Neural progenitor cell (in vitro differentiated cells): ENCODE measurements at places on chromosomes 7 and 10. TPM values are rescaled to one million over a fixed set of nuclear protein-coding genes. Genes with fewer than 3 reads are reported as not detected.

Gene CUBN
- total RNA-seq, result 1.5 and 2.2 TPM in 2 replicates

Gene CALHM2
- 2.1 TPM in 1 of 2 replicates, not detected in the other for total RNA-seq

Gene VPS50
- total RNA-seq, result 17.1 and 26.5 TPM in 2 replicates

Gene CDK14
- 41.9 and 52.3 TPM in 2 replicates for total RNA-seq

Gene LHFPL3
- 0.12 and 0.30 TPM in 2 replicates for total RNA-seq

Gene POLD2
- 126 and 232 TPM in 2 replicates for total RNA-seq

Gene RHBDD2
- total RNA-seq, result 15.4 and 52.7 TPM in 2 replicates

Gene CYP3A4
- not detected in 2 replicates for total RNA-seq

GRCh38 chr10:5710859-5711258 is 26.2 kb downstream of the TASOR2 start:
- no peak for DNase-seq

GRCh38 chr7:27145165-27145913 is 1.9 kb upstream of the HOXA5 start:
- no peak for DNase-seq

- DNase-seq, result no peak
These were observed 171.7 kb downstream of the CSTF2T start for GRCh38 chr10:51527522-51528219.

- DNase-seq, result no peak
These were observed 84.4 kb upstream of the EFCAB10 start for GRCh38 chr7:105665684-105666083.

DNA sequence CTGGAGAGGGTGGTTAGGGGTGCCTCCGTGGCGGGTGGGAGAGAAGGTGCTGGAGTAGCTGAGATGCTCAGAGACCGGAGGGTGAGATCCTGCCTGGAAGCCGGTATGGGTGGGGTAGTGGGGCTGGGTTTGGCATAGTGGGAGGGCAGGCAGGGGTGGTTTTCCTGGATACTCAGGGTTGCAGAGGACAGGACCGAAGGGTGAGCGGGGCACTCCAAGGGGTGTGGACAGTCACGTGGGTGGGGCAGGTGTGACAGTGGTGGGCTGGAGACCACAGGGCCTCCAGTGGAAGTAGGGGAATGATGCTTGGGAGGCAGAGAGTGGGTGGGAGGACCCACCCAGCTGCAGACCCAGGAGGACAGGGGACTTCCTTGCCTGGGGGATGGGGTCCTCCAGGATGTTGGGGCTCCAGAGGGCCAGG is 1.9 kb downstream of the SCART1 start:
- DNase-seq, result no peak

DNA sequence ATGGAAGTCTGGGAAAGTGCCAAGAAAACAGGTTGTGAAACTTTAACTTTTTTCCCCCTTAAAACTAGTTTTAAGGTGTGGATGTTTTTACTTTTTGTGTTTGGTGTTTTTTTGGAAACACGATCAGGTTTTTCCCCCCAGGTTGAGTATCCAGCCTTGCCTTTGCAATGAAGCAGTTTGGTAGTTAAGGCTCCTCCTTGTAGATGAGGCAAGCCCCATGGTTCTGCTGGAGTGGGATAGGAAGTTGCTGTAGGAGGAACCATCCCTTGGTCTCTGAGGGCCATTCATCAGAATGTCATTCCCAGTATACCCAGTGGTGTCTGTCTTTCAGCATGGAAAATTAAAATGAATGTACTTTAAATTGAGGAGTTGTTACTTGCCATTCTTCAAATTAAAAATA is 2.7 kb downstream of the CUL1 start:
- no peak for DNase-seq

DNA sequence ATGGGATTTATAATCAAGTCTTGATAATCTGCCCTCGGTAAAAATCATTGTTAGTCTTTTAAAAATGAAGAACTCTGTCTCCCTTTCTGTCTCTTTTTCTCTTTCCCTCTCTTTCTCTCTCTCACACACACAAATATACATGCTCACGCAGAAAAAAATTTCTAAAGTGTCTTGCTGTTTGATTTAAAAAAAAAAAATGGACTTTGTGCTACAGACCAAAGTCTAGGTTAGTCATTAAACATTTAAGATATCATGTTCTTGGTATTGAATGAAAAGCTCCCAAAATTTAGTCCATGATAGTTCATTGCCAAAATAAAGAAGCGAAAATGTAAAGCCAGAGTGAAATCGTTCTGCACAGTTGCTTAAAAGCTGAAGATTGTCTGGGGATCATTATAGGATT is 665.8 kb downstream of the SORCS1 start:
- DNase-seq, result no peak

- DNase-seq, result peak; percentile 11
These were observed 21.0 kb downstream of the MPP7 start for GRCh38 chr10:28281726-28282315.

DNA sequence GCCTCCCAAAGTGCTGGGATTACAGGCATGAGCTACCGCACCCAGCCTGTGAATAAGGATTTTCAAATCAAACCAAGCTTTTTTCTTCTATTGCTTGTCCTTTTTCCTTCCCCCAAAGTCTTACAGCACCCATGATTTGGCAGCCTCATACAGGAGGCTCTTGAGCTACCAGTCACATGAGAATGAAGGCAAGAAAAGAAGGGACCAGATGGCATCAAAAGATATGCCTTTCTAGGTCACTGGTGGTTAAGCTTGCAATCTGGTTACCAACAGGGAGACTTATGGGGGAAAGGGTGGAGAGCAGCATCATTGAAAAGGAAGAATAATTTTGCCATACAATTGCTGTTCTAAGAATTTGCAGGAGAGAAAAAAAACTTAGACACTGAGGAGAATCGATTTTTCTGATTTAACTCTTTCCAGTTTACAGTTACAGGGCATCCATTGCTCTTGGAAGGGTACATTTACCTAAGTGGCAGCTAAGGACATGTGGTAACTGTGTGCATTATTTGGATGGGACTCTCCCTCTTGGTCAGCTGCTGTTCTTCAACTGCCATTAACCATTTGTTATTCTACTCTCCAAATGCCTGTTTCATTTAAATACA is 29.5 kb downstream of the SMNDC1 start:
- DNase-seq, result no peak

GRCh38 chr7:143316492-143316891 is 581 bp downstream of the CLCN1 start:
- DNase-seq, result no peak

- peak; percentile 39 for DNase-seq
These were observed 155.7 kb downstream of the TCERG1L start for GRCh38 chr10:131155876-131156230.

- DNase-seq, result no peak
These were observed 76.5 kb downstream of the PRKAG2 start for GRCh38 chr7:151800391-151800790.

DNA sequence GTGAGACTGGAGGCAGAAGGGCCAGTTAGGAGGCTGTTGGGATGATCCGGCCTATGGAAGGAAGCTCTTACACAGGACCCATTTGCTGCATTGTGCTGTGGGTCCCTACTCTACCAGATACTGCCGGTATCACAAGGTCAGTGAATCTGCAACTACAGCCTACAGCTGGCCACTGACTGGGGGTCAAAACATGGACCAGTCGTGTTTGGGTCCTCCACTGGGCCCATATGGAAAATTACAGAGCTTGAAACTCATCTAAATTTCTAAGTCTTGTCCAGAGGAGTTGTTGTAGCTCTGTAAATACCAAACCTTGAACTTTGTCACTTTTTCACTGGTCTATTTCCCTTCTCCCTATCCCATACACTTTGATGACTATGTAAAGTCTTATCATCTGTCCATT is 5.6 kb upstream of the NUP205 start:
- DNase-seq, result no peak

DNA sequence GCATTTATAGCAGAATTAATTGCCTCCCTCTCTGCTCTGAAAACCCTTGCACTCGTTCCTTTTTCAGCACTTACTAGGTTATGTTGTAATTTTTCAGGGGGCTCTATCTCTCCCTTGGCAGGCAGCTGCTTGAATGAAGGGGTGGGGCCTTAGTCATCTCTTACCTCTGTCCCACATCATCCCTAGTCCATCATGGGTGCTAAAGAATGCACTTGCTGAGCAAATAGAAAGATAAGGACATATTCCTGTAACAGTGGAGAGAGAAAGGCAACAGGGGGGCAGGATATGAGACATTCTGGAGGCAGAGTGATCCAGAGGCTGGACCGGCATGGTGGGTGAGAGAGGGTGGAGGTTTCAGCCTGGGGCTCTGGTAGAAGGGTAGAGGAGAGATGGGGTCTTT is 60.0 kb downstream of the MINDY4 start:
- DNase-seq, result no peak

DNA sequence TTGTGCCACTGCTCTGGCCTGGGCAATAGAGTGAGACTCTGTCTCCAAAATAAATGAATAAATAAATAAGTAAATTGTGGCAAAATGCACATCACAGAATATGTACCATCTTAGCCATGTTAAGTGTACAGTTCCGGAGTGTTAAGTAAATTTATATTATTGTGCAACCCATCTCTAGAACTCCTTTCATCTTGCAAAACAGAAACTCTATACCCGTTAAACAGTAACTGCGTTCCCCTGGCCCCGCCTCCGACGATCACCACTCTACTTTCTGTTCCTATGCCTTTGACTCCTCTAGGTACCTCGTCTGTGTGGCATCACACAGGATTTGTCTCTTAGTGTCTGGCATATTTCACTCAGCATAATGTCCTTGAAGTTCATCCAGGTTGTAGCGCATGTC is 356.4 kb upstream of the FOXK1 start:
- no peak for DNase-seq

- no peak for DNase-seq
These were observed 98.7 kb downstream of the NOC3L start for GRCh38 chr10:94264085-94264484.

DNA sequence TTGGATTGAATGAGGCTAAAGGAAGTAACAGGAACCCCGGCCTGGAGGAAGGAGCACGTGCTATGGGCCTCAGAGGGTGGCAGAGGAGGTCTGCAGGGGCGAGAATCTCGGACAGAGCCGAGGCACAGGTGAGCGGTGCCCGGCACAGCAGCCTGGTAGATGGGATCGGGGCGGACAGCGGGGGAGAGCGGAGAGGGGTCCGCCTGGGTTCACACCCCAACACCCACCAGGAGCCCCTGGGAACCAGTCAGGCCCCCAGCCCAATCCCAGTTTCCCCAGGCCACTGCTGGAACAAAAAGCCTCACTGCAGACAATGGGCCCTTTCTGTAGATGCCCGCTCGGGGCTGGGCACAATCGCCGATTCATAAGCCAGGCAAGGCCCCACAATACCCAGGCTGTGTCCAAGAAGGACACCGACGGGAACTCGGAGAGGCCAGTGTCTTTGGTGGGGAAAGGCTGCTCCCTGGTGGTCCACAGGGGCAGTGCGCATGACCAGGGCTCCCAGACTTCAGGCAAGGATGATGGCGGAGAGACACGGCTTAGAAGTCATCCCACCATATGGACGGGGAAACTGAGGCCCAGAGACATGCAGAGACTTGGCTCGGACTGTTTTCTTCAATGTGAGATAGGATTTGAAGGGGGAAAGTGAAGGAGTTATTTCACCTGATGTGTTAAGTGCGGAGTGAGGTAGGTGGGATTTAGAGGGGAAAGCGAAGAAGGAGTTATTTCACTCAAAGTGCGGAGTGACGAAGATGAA is 106.9 kb upstream of the GPR26 start:
- peak; percentile 81 for DNase-seq

DNA sequence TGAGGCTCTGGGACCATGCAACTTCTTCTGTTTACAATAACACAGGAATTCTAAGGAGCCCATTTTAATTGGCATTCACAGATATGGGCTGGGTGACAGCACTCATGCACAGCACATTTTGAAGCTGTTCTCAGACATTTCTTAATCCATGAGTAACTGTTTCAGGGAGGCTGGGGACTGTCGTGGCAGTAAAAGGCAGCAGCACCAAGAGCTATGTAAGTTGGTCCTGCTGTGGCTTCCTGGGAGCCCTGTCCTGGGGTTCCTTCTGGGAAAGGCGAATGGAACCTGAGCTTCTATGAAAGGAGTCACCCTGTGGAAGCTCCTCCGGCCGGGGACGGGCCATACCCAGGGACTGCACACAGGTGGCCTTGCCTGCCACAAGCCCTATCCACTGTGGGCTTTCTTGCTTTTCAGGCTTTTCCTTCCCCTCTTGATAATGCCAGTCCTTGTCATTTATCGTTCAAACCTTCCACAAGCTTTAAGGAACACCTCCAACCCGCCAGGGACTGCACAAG is 40.5 kb downstream of the COBL start:
- DNase-seq, result no peak

- peak; percentile 71 for DNase-seq
These were observed 11.0 kb downstream of the RASGEF1A start for GRCh38 chr10:43255634-43256431.

GRCh38 chr7:26372249-26372648 is 80.6 kb downstream of the SNX10 start:
- DNase-seq, result no peak
